ENCODE measurements at places on chromosomes 7 and 10. TPM values are rescaled to one million over a fixed set of nuclear protein-coding genes. Genes with fewer than 3 reads are reported as not detected.

RET gene
- total RNA-seq = 0.14 TPM

C1QL3 gene
- not detected for total RNA-seq

ZNF438 gene
- total RNA-seq = 14.5 TPM

ZNF37A gene
- 43.3 TPM for total RNA-seq

OR2A1 gene
- total RNA-seq = 0.14 TPM

ECD gene
- total RNA-seq = 39.2 TPM

BHLHA15 gene
- total RNA-seq = not detected

MKX gene
- total RNA-seq = 2.7 TPM

FKBP6 gene
- total RNA-seq = not detected

HABP2 gene
- not detected for total RNA-seq

FFAR4 gene
- total RNA-seq = 1.3 TPM

PLXDC2 gene
- total RNA-seq = 155 TPM

GLRX3 gene
- 41.6 TPM for total RNA-seq
